ENCODE measurements at places on chromosomes 3 and 15.

GRCh38 chr3:31808143-31808720 lies 172.8 kb downstream of the OSBPL10 start:
- no peak for DNase-seq

DNA sequence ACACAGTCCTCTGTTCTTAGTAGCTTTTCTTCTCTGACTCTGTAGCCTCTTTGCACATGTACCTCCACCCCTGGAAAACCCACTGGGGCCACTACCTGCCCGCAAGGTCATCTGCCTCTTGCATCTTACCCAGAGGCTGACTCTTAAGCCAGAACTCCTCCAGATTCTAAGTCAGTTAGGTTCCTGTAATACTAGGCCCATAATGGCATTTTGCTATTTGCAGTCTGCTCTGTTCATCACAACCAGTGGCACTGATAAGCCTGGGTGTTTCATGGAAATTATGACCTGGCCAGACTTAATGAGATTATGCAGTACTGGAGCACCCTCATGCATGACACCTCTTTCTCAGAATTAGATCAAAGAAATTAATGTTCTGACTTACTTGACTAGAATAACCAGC lies 31.7 kb upstream of the ATG7 start:
- peak; percentile 15 for DNase-seq

- DNase-seq, result no peak
These were observed 11.1 kb upstream of the MBNL1 start for GRCh38 chr3:152257563-152258035.

DNA sequence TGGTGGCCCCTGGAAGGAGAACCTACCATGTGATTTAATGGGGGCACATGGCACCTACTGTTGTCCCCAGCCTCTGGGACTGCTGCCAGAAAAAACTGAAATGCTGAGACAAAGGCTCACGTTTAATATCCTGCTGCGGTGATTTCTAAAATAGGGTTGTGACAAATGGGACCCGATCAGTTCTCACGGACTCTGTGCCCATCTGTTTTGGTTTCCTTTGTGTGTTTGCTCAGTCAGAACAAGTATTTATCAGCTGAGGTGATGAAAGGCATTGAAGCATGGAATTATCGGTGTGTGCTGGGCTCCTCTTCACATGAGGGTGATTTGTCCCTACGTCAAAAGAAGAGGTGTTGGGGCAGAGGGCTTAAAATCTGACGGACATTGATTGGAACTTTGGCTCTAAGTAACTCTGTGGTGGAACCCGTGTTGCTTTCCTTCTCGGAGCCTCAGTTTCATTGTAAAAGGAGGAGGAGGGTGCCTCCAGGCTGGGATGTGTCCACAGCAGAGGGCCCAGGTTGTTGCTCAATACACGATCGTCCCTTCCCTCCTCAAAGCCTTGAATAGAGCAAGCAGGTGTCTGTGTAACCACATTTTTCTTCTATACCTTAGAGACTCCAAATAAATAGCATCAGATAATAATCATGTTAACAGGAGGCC lies 283.3 kb upstream of the RGMA start:
- DNase-seq, result no peak

- DNase-seq, result no peak
These were observed 48.6 kb upstream of the KLF13 start for GRCh38 chr15:31278061-31278445.

- DNase-seq, result no peak
These were observed 23.1 kb upstream of the MTHFS start for GRCh38 chr15:79919749-79920511.

GRCh38 chr3:23608650-23609049 lies 197.1 kb upstream of the UBE2E1 start:
- DNase-seq, result no peak

DNA sequence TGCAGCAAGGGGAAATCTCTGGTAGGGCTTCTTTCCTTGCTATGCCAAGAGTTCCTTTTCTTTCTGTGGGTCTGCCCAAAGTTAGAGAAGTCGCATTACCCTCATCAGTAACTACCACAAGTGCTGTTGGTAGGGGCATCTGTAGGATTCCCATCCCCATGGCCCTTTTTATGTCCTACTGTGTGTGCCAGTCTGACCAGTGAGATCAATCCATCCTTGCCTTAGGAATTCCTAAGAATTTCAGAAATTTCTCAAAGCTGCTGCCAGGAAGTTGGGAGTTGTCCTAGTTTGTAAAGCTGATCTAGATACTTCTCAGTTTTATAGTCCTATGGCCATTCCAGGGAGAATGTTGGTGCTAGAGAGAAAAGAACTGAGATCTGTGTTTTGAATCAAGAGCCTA lies 36.5 kb downstream of the SH3GL3 start:
- no peak for DNase-seq

GRCh38 chr3:177776661-177777101 lies 579.4 kb upstream of the TBL1XR1 start:
- DNase-seq, result no peak

DNA sequence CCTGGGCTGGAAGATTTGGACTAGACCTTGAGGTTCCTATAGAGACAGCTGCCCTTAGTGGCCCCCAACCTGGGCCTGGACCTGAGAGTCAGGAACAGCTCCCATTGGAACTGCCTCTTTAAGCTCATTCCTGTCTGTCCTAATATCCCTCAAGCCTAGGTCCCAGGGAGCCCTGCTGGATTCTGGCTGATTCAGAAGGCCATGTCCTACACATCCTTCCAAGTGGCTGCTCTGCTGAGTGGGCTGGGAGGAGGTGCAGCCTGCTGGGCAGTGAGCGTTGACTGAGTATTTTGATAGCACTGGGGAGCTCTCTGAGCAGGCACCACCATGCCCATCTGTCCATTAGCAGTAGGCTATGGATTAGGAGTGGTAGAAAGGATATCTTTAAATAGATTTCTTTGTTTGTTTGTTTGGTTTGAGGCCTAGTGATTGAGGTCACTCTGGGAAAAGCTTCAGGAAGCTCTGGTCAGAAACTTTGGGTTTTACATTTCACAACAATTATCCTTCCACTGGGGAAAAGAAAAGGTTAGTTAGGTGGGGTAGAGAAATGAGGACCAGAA lies 54.6 kb upstream of the ATOSA start:
- DNase-seq, result no peak

- DNase-seq, result no peak
These were observed 34.0 kb upstream of the RPP14 start for GRCh38 chr3:58271901-58272501.

DNA sequence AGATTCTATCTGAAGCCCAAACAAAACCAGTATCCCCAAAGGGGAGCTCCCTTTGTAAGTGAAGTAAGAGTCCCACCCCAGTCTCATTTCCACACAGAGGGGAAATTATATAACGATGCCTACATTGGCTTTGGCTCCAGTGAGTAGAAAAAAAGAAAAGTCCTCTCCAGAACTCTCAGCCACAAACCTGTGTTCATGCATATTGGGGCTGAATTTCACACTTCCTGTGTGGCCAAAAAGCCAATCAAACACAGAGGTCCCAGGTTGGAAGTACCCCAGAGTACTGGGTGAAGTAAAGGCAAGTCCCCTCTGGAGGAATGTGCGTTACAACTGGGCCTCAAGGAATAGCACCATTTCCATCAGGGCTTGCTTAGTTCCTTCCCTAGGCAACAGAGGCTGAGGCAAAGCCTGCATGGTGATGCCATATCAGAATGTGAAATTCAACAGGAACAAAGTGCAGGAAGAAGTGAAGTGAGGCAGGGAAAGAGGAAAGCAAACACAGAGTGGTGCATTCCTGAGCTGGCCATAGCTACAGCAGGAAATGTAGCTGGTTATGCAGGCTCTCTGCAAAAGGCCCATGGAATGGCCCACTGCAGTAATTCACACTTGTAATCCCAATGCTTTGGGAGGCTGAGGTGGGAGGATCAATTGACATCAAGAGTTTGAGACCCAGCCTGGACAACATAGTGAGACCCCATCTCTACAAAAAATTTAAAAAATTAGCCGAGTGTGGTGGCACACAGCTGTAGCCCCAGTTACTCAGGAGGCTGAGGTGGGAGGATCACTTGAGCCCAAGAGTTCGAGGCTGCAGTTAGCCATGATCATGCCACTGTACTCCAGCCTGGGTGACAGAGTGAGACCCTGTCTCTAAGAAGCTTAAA lies 16.6 kb upstream of the CX3CR1 start:
- DNase-seq, result no peak

DNA sequence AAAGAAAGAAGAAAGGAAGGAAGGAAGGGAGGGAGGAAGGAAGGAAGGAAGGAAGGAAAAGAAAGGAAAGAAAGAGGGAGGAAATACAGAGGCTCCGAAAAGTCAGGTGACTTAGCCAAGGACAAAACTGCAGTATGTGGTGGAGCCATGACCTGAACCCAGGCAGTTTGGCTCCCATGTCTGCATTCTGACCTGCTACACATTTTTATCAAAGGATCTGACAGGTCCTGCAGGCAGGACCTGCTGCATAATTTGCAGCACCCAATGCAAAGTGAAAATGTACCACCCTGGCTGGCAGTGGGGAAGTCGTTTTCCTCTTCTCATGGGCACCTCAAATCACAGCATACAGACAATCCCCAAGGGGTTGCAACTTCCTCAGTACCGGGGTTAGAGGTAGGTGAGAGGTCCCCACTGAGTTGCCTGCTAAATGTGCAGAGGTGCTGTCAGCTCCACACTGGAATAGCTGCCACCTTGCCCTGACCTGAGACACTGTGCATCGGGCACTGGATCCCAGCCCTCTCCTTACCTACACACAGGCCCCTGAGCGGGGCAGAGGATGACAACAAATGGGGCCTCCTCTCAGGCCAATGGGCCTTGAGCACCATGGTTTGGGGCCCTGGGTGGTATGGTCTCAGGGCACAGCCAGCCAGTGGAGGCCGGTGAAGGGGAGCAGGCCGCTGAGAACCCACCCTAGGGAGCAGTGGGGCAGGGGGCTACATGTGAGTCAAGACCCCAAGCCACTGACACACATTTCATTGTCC lies 175.1 kb downstream of the SHQ1 start:
- DNase-seq, result no peak

- no peak for DNase-seq
These were observed 79.6 kb downstream of the DHX36 start for GRCh38 chr3:154244644-154245043.

DNA sequence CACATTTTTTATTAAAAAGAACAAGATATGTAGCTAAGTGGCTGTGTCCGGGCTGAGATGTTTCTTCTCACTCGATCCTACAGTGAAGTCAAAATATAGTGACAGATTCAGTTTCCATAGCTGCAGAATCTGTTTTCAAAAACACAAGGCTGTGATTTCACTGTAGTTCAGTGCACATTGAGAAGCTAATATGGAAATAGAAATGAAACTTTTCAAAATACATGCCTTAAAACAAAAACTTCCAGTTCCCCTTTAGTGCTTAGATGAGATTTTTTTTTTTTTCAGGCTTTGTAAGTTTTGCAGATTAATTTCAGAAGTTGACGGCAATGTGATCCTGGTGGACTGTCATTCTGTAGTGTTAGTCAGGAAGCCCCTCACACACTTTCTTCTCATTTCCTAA lies 23.8 kb upstream of the TRAK1 start:
- no peak for DNase-seq

DNA sequence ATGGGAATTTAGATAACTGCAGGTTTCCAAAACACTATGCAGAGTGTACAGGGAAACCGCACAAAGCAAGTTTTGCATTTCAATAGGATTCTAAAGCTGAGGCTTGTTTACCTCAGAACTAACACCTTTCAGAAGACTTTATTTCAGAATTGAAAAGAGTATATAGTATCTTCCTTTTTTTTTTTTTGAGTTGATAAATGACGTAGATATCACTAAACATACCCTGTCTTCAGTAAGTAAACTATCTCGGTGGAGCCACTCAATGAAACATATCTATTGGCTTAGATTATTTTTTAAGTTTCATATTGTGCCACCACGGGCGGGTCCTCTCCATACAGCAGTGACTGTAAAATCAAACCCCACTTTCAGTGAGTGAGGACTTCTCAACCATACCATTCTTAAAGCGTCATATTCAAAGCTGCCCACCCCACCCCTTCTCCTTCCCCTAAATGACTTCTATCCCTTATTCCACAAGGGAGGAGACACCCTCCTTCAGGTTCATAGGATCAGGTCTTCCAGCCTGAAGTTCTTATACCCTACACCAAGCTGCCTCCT lies 2.0 kb upstream of the TBL1XR1 start:
- no peak for DNase-seq

DNA sequence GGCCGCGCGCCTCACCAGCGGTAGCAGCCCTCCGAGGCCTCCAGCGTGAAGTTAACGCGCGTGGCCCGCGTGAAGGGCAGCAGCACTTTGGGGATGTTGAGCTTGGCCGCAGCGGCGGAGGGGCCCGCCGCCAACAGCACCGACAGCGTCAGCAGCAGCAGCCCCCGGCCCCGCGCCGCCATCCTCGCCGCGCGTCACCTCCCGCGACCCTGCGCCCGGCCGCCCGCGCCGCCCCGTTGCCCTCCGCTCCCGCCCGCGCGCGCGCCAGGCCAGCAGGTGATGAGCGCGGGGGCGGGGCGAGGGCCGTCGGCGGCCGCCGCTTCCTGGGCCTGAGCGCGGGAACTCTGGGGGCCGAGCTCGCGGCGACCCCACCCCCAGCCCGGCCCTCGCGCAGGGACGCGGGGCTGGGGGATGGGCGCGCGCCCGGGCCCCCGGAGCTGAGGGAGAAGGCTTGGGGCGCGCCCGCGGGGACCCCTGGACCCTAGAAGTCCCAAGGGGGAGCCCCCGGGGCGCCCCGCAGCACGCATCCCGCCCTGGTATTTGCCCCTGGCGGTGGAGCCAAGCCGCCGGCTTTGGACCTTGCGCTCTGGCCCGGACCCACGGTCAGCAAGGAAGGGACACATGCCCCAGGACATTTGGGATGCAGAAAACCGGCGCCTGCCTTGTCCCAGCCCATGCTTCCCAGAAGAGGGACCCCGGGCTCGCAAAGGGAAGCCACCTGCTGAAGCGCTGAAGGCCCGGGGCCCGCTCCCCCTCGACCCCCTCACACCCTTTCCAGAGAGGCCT lies at the start of gene NUP210:
Gene NUP210 (minus strand): TSS at position 278 of the 786 bp plus-strand sequence. CDS start 96 bp downstream, at position 182.
- DNase-seq, result peak; percentile 25

GRCh38 chr15:83775738-83776137 lies 121.8 kb downstream of the ADAMTSL3 start:
- no peak for DNase-seq

GRCh38 chr3:126394179-126394976 lies at the start of gene CFAP100:
CFAP100 (plus strand) TSS chr3:126394909; CDS start chr3:126396001, 1,092 bp downstream.
- no peak for DNase-seq

DNA sequence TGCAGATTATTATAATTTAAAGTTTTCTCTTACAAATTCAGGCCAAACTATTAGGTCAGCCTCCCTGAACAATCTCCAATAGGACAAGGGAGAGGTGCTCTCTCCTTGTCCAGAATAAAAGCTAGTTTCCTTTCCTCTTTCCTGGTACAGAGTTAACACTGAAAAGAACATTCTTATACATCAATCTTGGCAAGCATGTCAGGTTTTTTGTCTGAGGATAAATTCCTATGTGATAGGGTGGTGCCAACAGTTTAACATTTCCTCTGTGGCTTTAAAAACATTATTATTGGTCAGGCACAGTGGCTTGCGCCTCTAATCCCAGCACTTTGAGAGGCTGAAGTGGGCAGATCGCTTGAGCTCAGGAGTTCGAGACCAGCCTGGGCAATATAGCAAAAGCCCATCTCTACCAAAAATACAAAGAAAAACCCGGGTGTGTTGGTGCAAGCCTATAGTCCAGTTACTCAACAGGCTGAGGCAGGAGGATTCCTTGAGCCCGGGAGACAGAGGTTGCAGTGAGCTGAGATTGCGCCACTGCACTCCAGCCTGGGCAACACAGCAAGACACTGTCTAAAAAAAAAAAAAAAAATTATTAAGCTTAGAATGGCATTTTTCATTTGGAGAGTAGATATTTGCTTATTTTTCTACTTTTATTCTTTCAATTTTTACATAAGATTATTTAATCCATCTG lies 13.7 kb upstream of the ULK4 start:
- DNase-seq, result no peak

Data from stimulated activated CD4-positive, alpha-beta T cell treated with anti-CD3 and anti-CD28 coated beads, Interleukin-2, amount 100 ng/mL, for 4 hours (primary cell).